ENCODE measurements at places on chromosomes 3 and 15.

- no peak for DNase-seq
Measured at GRCh38 chr3:61352306-61352705, 101.1 kb upstream of the FHIT start.

GRCh38 chr15:75067123-75067830 lies 43.9 kb downstream of the PPCDC start:
- DNase-seq, result peak; percentile 79

DNA sequence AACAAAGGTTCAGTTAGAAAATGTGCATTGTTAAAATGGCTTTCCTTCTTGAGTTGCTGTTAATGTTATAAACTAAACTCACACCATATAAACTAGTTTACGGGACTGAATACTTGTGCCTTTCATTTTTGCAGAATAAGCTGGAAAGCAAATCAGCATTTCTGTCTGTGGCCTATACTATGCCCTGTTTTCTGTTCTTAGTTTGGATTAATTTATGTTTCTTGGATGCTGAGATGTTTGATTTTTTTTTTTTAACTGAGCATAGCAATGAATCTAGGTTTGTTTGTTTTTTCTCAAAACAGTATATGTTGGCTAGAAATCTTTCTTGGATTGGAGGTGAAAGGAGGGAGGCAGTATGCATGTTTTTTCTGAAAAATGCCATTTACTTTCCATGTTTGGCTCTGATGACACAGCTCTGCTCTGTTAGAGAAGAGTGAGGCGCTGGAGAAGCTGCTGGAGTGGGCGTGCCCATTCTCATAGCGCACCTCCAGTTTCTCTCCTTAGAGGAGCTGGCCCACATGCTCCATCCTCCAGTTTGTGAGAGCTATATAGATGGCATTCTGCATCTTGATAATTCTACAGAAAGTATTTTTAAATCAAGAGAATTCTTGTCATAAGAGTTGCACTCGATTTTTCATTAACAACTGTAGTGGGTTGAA lies 423.6 kb upstream of the TPM1 start:
- DNase-seq, result peak; percentile 13

GRCh38 chr15:100103828-100104227 lies 237.9 kb downstream of the ADAMTS17 start:
- DNase-seq, result no peak

DNA sequence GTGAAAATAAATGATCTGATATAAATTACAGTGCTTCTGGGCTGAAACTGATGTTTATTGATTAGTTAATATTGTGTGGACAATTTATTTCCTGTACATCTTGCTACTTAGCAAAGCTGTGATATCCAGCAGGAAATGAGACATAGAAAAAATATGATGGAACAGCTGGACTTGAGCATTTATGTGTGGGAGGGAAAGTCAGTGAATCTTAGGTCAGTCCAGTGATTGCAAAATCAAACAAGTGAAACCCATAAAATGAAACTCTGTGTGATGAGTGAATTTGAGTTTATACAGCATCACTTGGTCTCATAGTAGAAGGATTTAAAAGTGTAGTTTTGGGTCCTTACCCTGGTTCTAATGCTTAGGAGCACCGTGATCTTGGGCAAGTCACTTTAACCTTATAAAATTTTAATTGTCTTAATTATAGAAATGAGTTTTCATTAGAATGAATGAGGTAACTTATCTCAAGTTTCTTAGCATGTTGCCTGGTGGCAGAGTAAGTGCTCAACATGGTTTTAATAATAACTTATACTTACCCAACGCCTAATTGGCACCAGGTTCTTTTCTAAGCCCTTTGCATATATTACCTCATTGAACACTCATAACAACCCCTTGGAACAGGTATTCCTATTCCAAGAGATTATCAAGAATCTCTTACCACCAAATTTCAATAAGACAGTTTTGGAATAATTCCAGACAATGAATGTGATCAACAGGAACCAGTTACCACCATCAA lies 194.6 kb downstream of the ADAMTSL3 start:
- peak; percentile 59 for DNase-seq

GRCh38 chr3:107857854-107858253 lies 233.0 kb downstream of the CD47 start:
- DNase-seq, result no peak

DNA sequence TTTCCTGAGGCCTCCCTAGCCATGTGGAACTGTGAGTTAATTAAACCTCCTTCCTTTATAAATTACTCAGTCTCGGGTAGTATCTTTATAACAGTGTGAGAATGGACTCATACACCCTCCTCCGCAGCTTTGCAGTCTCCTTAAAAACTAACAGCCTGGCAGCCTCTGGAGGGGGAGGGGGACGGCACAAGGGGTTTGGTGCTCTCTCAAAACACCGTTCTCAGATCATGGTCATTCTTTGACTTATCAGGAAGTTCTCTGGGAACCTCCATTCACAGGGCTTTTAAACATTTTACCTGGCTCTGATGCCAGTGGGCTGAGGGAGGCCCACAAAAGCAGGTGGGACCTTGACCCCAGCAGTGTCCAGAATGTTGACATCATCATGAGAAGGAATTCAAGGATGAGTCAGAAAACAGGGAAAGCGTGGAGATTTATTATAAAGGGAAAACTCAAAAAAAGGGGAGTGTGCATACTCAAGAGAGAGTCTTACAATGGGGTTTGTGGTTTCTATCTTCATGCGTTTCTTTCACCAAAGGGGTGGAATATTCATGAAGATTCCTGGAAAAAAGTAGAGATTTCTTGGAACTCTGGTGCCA lies 43.9 kb downstream of the ONECUT1 start:
- peak; percentile 24 for DNase-seq

DNA sequence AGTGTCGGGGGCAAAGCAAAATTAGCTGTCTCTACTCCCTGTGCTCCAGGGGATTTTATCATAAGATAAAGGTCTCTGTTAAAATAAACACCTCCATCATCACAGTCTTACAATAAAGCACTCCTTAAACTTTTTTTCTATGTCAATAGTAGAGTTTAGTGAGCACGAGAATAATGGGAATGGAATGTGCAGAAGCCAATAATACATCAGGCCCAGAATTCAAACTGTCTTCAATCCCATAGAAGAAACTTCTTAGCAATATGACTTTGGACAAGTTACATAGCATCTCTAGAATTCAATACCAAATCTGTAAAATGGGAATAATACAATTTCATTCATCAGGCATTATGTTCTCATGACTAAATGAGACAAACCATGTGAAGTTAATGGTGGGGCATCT lies 49.0 kb upstream of the EPHA3 start:
- no peak for DNase-seq

DNA sequence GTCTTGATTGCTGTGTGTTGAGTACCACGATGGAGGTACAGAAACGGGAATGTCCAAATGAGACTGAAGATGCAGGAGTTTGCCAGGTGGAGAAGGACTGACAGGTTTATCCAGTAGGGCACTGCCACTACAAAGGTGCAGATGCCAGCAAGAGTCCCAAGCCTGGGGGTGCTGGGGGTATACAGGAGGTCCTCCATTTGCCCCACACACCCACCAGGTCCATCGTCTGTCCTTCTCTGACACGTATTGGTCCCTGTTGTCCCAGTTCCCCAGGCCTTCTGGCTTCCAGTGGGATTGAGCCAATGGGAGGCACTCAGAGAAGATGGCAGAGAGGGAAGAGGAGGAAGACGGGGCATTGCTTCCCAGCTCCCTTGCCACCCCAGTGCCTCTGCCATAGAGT lies 6.6 kb downstream of the HAPLN3 start:
- no peak for DNase-seq

DNA sequence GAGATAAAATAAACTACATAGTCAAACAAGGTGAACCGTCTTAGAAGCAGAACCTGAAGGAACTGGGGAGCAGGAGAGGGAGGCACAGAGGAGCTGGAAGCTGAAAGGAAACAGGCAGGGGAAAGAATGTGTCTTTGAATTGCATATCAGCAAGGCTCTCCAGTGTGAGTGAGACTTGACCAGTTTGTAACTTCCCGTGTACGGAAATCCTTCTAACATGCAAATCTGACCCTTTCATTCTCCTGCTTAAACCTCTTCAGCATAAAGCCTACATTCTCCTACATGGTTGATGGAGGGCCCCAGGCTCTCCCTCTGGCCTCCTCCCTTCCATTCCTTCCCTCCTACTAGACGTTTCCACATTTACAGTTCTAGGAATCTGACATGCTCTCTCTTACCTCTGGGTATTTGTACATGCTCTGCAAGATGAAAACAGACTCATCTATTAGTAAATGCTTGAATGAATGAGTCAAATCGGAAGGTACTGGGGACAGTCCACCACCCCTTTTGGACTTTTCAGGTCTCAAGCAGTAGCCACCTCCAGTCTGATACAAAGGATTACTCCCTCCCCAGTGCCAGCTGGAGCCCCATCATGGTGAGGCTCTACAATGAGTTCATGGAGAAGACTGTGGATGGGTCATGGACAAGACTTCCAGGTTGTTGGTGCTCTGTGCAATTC lies 6.1 kb upstream of the SLC25A38 start:
- DNase-seq, result no peak

DNA sequence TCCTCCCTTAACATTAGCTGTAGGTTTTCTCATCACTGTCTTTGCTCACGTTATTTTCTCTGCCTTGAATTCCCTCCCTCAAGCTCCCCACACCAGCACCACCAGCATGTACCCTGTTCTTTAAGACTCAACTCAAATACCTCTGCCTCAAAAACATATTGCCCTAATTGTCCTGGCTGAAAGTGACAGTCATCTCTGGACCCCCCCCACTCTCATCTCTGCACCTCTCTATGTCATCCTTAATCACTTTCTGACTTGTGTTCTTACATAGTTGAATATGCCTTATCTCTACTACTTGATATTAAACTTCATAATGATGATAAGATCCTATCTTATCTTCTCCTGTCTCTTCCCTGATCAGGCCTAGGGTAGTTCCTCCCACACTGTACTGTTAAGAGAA lies 345.2 kb upstream of the TPRG1 start:
- DNase-seq, result no peak

DNA sequence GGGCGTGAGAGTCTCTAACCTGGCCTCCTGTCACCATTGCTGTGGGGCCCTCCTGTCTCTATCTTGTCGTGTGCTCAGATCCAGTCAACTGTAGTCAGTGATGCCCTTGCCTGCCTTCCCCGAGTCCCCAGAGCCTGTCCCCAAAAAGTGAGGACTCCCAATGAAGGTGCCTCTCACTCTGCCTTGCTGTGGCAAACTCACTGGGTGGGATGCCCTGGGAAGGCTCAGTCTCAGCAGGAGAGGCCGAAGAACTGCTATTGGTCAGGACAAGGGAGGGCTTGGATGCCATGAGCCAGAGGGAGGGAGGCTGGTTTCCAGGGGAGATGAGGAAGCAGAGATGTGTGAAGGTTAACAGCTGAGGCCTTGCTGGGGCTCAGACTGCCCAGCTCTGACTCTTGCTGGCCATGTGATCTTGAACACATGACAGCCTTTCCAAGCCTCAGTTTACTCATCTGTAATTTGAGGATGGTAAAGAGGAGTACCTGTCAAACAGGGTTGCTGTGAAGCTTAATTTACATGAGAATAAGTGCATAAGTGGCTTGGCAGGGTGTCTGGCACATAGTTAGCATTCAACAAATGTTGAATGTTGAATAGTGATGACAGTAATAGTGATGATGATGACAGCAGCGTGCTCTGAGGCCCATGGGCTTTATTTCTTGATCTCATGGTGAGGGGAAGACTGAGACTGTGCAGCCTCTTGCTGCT lies 8.2 kb downstream of the KY start:
- DNase-seq, result no peak

GRCh38 chr3:65778968-65779367 lies 259.8 kb downstream of the MAGI1 start:
- DNase-seq, result peak; percentile 9

- peak; percentile 74 for DNase-seq
Measured at GRCh38 chr3:156816091-156816793, 9.9 kb upstream of the LEKR1 start.

GRCh38 chr15:32120577-32121383 lies 90.5 kb downstream of the CHRNA7 start:
- DNase-seq, result no peak

DNA sequence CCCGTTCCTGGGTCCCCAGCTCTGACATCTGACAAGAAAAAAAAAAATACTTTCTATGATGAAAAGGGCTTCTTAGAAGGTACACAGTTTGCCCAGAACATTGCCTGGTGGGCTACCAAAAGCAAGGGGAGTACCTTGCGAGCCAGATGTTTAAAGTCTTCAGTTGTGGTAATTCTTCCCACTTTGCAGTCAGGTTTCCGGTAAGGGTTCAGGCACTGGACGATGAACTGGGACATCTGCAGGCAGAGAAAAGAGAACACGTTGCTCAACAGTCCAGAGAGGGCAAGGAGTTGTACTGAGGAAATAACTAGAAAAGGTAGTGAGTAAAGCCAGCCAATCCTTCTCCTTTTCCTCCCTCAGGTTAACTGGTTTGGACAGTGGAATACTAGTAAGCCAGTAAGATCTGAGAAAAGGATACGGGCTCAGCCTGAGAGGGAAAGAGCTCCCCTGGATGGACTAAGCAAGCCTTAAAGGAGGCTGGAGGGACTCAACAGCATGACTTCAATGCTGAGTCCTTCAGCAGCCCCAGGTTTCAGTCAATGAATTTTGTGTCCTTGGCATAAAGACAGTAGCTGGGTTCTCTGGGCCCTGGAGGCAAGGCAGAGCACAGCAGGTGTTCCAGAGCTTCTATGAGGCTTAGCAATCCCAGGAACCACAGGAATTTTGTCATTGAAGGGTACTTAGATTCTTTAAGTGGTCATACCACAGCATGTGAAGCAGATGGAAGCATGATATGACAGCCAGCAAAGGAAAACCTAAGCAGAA lies 38.2 kb downstream of the NBEAL2 start:
- peak; percentile 65 for DNase-seq

- no peak for DNase-seq
Measured at GRCh38 chr3:20111836-20112235, 71.6 kb downstream of the KAT2B start.

- DNase-seq, result no peak
Measured at GRCh38 chr3:193970773-193971206, 165.2 kb upstream of the HES1 start.

DNA sequence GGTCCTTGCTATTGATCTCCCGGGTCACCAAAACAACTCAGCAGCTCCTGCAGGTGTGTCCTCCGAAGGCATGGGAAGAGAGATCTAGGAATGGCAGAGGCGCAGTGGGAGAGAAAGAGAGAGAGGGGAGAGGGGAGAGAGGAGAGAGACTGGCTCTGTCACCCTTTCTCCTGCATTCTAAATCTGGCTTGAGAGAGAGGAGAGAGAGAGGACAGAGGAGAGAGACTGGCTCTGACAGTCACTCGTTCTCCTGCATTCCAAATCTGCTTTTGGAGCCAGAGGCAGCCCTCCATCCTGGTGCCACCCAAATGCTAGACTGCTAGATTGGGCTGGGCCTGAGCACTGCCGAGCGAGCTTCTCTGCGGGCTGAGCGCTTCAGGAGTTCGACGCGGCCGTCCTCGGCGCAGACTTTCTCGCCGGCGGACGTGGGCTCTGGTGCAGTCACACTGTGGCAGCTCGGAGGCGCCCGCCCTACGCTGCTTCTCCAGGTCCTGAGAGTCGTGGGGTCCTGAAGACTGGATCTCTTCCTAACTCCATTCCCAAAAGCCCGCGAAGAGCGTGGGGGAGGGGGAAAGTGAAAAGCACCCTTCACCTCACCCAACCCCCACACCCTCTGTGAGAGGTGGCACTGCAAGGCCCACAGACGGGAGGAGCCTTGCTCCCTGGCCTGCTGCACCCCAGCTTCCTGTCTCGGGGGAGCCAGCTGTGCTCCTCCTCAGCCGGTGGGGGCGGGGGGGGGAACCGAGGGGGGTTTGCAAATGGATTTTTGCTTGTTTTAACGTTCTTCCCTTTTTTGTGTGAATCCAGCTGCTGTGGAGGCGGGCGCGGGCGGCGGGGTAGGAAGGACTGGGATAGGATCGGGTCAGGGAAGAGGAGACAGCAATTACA lies 222.3 kb downstream of the MEIS2 start:
- no peak for DNase-seq

GRCh38 chr3:118810499-118811035 lies 224.1 kb downstream of the IGSF11 start:
- no peak for DNase-seq

GRCh38 chr15:71391421-71392088 lies 276.3 kb downstream of the THSD4 start:
- DNase-seq, result no peak

All from EL (cell line).